ENCODE measurements at places on chromosomes 2 and 18.

- DNase-seq, result no peak
Measured at GRCh38 chr2:241841181-241842066, 17.3 kb downstream of the PDCD1 start.

GRCh38 chr2:238709325-238710025 is 138.4 kb upstream of the TWIST2 start:
- no peak for DNase-seq

GRCh38 chr2:57542081-57542480 is 504.5 kb upstream of the VRK2 start:
- peak; percentile 40 for DNase-seq

- no peak for DNase-seq
Measured at GRCh38 chr2:172639256-172639655, 83.4 kb downstream of the PDK1 start.

DNA sequence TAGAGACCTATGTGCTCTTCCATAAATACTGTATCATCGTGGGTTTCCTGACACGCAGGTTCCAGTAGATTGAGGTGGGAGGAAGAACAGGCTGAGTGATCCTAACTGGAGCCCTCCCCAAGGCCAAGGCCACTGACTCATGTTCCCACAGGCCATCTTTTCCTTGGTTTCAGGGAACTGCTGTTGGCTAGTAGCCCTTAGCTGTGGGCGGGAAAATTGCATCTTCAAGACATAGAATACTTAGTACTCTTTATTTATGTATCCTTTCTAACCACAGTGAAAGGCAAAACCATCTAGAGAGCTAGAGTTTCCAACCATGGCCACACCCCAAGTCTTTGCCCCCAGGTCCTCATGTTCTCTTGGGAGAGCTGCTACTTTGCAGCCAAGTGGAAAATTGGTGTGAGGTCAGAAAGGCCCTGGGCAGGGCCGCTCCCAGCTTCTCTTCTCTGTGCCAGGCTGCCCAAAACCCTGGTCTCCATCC is 55.9 kb downstream of the COPS8 start:
- no peak for DNase-seq

GRCh38 chr2:112244854-112245253 is 10.0 kb downstream of the ZC3H8 start:
- no peak for DNase-seq

DNA sequence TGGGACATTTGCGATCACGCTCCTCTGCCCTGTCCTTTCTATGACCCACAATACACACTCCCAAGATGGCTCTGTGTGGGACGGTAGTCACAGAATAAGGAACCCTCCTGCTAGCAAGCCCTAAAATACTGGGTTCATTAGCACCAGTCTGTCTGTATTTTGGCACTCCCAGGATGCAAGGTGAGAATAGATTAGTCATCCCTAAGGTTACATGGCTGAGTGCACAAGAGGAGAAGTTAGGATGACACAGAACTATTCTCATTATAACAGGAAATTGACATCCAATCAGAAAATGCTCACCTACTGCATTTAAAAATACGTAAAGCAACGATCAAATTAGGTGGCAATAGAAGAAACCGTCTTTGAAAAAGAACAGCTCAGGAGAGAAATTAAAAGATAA is 590.2 kb downstream of the EPHA4 start:
- peak; percentile 28 for DNase-seq

DNA sequence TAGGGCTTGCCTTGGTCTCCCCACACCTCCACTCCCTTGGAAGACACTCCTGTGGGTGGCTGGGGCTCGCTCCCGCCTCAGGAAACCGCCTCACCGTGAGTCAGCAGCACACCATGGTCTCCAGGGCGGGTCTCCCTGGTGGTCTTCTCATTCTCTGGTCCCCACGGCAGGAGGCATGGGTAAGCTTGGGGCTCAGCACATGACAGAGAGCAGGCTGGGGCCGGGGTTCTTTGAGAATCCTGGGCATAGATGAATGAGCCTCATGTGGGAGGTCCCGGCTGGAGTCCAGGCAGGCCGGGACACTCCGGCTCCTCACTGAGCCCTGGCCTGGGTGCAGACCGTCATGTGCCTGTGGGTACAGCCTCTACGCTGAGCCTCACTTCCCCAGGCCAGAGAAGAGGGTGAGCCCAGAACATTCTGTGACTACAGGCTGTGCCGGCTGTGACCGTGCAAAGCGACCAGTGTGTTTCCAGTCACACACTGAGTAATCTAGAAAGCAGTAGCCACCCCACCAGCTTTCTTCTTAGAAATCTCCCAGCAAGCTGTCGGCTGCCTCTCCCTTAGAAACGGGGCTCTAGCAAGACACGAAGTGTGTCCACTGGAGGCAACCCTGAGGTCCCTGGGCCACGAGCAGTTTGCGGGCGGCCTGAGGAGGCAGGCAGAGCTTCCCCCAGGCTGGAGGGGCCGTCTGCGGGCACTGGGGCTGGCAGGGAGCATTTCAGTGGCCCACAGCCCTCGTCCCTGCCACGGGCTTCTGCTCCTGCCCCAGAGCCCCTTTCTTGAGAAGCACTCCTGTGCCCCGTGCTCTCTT is 93.1 kb downstream of the RHOB start:
- no peak for DNase-seq

DNA sequence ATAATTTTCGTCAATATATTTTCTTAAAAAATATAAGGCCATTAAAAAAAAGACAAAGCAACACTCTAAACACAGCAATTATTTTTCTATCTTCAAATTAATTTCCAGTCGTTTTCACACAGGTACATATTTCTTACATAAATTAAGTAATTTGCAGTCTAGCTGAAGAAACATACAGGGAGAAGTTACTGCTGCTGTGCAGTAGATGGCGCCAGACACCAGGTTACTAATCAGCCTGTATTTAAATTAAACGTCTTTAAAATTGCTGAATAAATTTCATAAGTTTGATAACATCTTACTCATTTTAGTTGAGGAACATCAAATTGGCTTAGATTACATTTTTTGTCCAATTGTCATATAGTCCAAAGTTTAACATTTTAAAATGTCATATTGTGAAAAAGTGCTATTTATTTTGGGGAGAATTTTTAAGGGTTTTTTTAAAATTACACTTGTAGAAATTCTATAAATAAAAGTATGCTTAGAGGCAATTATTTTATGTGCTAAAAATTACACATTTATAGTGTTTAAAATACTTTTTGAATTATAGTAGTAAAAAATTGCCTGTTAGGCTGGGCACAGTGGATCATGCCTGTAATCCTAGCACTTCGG is 88.4 kb downstream of the PMAIP1 start:
- no peak for DNase-seq

GRCh38 chr2:182422864-182423263 is 4.0 kb downstream of the PDE1A start:
- no peak for DNase-seq

DNA sequence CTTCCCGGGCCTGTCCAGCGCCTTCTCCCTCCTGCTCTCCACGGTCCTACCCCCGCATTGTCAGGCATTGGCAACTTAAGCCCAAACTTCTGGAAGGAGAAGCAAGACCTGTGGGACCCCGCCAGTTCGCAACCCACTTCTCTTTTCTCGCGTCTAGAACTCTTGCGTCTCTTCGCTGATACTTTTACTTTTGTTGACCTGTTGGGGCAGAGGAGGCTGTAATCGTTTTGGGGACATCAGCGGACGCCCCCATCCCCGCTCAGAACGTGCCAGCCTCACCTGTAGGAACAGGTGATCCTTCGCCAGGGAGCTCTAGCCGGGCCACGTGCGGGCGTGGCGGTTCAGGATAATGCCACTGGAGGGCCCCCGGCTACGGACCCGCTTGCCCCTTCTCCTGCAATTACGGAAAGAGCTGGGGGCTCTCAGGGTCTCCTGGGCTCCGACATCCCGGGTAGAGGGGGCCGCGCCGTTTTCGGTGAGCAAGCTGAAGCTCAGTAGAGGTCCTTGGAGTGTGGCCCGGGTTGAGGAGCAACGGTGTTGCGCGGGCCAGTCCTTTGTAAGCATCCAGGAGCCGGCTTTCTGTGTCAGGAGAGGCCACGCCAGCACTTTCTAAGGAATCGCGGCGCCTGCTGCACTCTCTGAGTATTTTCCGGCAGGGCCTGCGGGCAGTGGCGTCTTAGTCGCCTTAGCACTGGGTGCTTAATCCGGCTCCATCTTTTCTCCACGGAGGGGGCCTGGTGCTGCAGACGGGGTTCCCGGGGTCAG is 1.6 kb downstream of the MTCL1 start:
- peak; percentile 76 for DNase-seq

GRCh38 chr18:55998071-55998522 is 410.1 kb upstream of the TCF4 start:
- DNase-seq, result no peak

DNA sequence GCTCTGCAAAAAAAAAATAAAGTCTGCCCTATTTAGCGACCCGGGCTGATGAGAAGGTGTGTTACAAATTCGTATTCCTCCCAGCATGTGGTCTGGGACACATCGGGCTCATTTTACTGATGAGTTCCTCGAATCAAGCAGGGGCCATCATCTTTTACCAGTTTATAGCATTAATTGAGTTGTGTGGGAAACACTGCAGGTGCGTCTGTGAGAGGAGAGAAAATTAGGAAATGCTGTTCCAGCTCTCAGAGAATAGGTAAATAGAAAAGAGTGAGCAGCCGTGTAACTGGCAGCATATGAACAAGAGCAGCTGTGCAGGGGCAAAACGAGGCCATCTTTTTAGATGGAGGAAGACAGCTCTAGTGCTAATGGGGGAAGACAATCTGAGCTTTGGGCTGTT is 216.7 kb downstream of the SETBP1 start:
- no peak for DNase-seq

GRCh38 chr2:145777914-145778313 is 1258.0 kb upstream of the ZEB2 start:
- no peak for DNase-seq

DNA sequence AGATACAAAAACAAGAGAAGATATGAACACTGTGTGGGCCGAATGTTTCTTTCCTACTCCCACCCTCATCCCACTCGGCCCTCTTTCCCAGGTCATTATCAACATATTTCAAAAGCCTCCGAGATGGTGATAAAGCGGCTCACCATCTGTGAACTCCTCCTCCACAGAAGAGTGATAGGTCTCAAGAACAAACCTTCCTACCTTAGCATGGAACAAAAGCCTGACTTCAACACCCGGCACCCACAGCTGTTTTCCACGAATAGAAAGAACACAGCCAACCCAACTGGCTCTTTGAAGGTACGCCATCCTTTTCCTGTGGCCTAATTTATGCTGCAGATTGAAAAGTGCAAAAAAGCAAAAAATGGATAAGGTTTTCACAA is 28.8 kb downstream of the BCL2 start:
- DNase-seq, result no peak

- DNase-seq, result no peak
Measured at GRCh38 chr2:134574611-134575330, 144.0 kb downstream of the TMEM163 start.

DNA sequence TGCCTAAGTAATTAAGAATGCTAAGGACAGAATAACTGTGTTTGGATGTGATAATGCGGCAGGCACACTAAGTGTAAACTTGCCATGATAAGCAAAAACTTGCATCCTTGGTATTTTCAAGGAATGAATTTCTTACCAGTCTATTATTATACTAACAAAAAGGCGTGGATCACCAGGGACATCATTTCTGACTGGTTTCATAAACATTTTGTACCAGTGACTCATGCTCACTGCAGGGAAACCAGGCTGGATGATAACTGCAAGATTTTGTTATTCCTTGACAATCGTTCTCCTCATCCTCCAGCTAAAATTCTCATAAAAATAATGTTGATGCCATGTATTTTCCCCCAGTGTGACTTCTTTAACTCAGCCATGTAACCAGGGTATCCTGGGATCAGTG is 289.5 kb downstream of the CDCA7 start:
- DNase-seq, result peak; percentile 19

GRCh38 chr18:11981543-11982366 is 448 bp downstream of the IMPA2 start:
- DNase-seq, result peak; percentile 74

GRCh38 chr2:25887624-25888242 is 9.4 kb upstream of the ASXL2 start:
- no peak for DNase-seq

DNA sequence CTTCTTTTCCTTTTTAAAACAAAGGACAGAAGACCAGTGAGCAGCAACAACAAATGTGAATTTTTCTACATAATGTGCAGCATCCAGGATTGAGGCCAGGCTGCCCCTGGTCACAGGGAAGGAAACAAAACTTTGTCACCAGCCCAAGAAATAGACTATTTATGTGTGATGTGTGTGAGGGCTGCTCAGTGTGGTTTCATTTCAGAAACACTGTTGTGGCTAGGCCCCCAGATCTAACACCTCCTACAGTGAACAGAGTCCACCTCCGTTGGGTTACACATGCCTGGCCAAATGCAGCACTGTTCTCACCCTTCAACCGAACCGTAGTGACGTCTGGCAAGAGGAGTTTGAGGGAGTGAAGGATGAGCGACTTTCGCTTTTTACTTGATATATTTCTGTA is 146.3 kb upstream of the RIOK3 start:
- DNase-seq, result no peak

DNA sequence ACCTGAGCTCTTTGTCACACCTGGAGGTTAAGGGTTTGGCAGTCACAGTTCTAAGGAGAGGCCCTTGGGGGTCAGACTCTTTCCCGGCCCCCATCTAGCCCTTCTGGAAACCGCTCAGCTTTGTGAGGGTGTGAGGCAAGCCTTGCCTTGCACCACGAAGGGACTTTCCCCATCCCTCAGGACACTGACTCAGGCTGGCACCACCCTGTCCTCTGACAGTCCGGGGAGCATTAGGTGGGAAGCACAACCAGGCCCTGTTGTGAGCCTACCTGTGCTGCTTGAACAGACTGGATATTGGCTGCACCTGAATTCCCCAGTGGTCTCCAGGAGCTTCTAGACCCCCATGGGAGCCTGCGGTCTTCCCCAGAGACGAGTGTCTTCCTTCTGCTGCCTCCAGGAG is 47.0 kb upstream of the GBX2 start:
- no peak for DNase-seq

DNA sequence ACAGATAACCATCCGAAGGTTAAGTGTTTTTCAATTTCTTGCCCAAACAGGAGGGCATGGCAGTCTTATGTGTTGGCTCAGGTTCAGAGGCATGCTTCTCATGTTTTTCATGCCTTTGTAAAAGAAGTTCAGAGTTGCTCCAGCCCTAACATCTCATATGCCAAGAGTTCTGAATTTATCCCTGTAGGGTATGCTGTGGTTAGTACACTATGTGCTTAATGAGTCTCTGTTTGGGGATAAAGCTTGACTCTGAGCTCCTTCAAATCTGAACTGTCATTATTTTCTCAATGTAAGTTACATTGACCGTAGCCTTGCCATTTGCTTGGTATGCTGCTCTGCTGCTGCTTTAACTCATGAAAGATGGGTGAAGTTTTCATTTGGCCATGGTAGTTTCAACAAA is 67.9 kb upstream of the PNPT1 start:
- no peak for DNase-seq

DNA sequence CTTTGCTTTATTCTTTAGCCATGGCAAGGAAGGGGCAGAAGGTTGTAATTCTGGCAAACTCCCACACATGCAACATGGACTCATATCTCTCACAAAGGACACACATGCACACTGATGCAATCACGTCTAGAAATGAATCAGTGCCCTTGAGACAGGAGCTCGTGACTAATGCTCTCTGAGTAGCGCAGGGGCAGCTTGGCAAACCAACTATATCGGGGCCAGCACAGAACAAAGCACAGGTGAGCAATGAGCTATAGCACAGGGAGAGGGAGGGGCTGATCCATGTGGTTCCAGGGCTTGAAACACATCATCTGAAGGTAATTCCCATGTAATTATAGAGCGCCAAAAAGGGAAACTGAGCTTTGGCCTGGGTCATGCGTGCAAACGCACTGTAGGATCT is 165.2 kb upstream of the KLF7 start:
- peak; percentile 73 for DNase-seq
